ENCODE measurements at places on chromosomes 12 and 14.

GRCh38 chr14:51139121-51139681, 44.3 kb upstream of the TRIM9 start:
- no peak for DNase-seq

DNA sequence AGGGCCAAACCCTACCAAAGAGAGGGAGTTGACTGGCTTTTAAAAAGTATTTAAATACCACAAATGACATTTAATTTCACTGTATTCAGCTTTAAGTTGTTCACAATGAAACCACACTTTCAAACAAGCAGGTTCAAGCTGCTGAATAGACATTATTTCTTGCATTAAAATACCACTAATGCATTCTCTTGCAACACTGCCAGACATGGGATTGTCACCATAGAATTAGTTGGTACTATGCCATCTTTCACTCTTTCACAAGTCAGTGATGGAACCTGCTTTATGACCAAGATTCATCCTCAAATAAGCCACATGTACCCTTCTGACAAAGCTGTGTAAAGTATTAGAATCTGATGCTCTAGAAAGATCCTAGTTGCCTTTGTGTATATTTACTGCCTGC, 239.4 kb downstream of the PAWR start:
- DNase-seq: no peak

DNA sequence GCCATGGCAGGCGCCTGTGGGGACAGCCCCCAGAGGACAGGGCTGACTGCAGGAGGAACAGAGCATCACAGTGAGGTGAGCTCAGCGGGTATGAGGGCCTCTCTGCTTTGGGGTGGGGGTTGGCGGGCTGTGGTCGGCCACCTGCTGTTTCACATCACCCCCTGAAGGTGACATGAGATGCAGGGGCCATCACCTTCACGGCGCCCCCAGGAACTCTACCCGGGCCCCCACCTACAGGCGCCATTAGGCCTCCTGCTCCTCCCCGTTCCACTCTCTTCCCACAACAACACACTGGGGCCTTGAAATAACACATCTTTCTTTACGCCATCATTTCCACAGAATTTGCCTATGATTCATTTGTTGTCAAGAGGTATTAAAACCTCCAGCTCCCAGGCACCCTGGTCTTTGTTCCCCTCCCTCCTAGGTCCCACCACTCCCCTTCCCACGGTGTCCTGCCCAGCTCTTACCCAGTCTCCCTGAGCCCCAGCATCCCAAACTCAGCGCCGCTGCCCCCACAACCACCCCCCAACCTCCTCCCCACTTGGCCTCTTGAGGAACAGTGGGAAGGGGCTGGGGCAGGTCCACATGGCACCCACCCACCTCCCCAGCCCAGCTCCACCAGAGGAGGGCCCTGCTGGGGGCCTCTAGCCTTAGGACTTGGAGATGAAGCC, 12.7 kb upstream of the HDAC7 start:
- peak; percentile 14 for DNase-seq

- no peak for DNase-seq
These were observed 74.3 kb downstream of the IGF1 start for GRCh38 chr12:102406033-102406584.

DNA sequence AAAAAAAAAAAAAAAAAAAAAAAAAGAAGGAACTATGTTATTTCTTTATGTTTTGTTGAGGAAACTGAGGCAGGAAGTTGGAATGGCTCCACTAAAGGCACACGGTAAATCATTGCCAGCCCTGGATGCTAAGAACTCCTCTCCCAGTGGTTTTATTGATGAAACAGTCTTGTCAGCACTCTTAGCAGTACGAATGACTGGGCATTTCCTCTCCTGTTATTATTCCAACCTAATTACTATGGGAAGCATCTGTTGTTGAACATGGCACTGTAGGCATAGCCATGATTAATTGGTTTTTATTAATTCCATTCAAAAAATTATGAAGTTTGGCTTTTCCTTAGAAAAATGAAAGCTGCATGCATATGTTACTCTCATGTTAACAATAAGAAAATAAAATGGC, 1387.1 kb upstream of the TMEM132C start:
- no peak for DNase-seq

DNA sequence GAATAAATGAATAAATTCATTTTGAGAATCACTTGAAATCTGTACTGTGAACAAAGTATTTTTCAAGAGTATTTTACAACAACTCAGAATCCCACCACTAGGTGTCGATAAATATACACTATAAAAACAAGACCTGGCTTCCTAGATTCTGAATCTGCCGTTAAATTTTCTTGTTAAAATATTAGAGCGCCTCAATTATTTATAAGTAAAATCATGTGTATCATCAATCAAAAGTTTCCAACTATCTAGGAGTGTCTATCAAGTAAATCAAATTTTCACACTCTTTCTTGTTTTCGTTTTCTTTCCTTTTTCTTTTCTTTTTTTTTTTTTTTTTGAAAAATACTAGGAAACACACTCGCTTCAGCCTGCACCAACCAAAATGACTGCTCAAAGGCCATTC, 179.2 kb upstream of the DCN start:
- no peak for DNase-seq

- no peak for DNase-seq
These were observed 160.1 kb upstream of the TMPO start for GRCh38 chr12:98355322-98355721.

- no peak for DNase-seq
These were observed 373.6 kb downstream of the EMP1 start for GRCh38 chr12:13570005-13570694.

GRCh38 chr14:52021957-52022600, 32.7 kb downstream of the RTRAF start:
- no peak for DNase-seq

DNA sequence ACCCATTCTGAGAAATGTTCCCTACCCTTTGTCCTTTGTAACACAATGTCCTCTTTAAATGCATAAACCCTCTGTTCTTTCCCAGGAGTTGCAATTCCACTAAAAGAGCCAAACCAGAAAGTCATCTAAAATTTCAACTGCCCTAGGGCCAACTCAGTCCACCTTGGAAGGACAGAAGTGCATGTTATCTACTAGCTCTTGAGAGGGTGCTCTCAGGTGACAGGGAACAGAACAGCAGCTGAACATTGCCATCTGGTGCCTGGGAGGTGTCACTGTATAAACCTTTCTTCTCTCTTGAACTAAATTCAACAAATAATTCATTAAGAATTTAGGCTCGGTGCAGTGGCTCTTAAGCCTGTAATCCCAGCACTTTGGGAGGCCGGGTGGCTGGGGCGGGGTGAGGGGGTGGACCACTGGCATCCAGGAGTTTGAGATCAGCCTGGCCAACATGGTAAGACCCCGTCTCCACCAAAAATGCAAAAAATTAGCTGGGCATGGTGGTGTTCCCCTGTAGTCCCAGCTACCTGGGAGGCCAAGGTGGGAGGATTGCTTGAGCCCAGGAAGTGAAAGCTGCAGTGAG, 10.3 kb upstream of the FERMT2 start:
- peak; percentile 16 for DNase-seq

DNA sequence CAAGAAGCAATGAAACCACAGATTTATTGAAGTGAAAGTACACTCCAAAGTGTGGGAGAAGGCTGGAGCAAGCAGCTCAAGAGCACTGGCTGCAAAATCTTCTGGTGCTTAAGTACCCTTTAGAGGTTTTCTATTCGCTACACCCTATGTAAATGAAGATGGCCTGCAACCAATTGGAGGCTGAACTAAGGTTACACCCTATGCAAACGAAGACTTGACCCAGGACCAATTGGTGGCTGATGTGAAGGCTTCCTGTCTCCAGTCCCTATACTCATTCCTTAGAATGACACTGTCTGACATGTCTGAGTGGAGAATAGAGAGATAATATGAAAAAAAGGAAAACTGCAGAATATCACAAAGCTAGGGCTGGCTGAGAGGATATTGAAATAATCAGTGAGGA, 57.2 kb downstream of the ALG10B start:
- no peak for DNase-seq

DNA sequence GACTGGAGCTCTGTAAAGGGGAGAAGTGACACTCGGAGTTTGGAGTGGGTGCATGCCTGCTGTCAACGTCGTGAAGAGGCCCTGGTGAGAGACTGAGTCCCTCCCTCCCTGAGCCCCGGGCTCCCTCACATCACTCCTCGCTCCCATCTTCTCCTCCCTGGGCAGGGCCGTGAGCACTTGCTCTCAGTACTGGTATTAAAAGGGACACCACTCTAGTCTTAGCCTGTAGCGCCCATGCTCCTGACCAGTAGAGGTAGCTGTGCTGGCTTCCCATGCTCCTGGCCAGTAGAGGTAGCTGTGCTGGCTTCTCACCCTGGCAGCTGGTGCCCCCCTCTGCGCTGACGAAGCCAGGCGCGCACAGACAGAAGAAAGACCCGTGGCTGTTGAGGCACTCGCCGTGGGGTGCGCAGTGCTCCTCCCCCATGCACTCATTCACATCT, 14.7 kb downstream of the ISCA2 start:
- DNase-seq: no peak

DNA sequence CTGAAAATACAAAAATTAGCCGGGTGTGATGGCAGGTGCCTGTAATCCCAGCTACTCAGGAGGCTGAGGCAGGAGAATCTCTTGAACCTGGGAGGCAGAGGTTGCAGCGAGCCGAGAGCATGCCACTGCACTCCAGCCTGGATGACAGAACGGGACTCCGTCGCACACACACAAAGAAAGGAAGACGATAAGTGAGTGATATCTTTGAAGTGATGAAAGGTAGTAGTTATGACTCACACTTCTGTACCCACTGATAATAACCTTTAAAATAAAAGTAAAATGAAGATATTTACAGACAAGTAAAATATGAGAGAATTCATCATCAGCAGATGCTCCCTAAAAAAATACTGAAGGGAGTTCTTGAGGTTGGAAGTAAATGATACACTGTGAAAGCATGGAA, 171.3 kb upstream of the CRY1 start:
- no peak for DNase-seq

GRCh38 chr14:94805680-94806288, 35.9 kb upstream of the GSC start:
- DNase-seq: no peak

DNA sequence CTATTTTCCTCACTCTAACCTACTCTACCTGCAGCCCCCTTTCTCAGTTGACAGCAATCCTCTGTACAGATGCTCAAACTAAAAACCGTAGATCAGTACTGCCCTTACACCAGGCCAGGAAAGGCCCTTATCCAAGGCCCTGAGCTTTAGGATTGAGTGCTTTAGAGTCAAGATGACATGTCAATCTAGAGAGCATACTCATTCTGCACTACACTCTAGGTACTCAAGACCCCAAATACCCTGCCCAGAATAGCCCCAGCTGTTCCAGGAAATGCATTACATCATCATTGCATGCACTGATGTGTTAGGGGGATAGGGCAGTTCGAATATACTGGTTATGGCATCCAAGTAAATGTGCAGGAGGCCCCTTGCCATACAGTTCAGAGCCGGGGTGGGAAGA, 3.5 kb upstream of the PHLDA1 start:
- DNase-seq: no peak

DNA sequence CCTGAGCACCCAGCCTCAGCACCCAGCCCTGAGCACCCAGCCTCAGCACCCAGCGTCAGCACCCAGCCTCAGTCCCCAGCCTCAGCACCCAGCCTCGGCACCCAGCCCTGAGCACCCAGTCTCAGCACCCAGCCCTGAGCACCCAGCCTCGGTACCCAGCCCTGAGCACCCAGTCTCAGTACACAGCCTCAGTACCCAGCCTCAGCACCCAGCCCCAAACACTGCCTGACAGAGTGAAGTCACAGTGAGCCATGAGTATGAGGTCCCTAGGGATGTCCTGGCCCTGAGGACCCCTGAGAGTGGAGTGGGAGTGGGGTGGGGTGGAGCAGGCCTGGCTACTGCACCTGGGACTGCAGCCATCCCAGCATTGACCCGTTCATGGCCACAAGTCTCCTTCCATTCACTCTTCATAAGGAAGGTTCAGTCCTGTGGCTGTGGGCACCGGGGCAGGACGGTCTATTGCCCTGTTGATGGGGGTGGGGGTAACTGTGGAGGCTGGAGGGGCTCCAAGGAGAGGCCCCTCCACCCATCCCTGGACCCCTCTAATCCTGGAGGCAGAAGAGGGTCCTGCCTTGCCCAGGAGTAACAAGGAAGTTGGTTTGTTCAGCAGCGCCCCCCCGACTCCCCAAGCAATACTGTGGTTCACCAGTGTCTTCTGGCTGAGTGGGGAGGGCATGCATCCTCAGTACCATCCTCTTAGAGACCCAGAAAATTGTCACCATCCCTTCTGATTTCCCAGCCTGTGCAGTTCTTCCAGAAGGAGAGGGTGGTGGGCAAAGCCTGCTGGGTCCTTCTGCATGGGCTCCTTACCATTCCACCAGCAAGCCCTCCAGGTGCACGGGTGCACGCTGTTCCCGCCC, 140.5 kb downstream of the ADGRD1 start:
- DNase-seq: no peak

GRCh38 chr14:50320283-50320682, 8.2 kb downstream of the DMAC2L start:
- DNase-seq: no peak

GRCh38 chr14:101062065-101062450, 158.5 kb upstream of the RTL1 start:
- no peak for DNase-seq

Data from activated naive CD4-positive, alpha-beta T cell (primary cell).